ENCODE measurements at places on chromosomes 16 and 17. TPM values are rescaled to one million over a fixed set of nuclear protein-coding genes. Genes with fewer than 3 reads are reported as not detected.
A peak's percentile ranks its signal among the peaks of the same experiment; 100 is the strongest.

DNA sequence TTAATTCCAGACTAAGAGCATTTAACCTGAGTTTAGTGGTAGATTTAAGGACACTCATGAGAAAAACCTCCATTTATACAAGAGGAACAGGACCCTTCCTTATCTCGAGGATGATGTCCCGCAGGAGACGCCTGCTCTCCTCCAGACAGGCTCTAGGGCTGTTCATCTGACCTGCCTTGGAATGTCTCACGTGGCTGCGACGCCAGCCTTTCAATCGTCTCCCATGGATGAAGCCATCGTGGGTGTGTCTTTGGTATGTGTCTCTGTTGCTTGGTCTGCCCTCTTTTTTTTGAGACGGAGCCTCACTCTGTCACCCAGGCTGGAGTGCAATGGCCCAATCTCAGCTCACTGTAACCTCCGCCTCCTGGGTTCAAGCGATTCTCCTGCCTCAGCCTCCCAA is 16.5 kb downstream of the CHMP6 start:
- DNase-seq = no peak

DNA sequence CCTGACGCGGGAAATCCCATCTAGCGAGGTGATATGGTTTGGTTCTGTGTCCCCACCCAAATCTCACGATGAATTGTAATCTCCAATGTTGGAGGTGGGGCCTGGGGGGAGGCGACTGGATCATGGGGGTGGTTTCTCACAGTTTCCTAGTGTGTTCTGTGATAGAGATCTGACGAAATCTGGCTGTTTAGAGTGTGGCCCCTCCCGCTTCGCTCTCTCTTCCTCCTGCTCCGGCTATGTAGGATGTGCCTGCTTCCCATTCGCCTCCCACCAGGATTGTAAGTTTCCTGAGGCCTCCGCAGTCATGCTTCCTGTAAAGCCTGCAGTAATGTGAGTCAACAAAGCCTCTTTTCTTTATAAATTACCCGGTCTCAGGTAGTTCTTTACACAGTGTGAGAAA is 31.6 kb downstream of the IFT140 start:
- no peak for DNase-seq

GRCh38 chr17:67055811-67056745 is 11.7 kb downstream of the CACNG1 start:
- DNase-seq = no peak

DNA sequence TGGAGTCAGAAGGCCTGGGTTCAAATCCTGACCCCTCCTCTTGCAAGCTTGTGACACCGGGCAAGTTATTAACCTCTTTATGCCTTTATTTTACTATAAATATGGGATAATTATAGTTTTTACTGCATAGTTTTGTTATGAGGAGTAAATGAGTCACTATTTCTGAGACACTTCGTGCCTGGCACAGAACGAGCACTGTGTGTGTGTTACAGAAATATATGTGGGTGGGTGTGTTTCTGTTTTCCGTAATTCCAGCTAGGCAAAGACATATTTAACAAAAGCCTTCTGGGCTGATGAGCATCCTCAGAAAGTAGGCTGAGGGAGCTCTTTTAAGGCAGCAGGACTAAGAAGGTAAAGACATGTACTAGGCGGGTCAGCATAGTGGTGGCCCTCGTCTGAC is 417.9 kb downstream of the MAF start:
- no peak for DNase-seq

GRCh38 chr17:13953841-13954240 is 115.5 kb upstream of the COX10 start:
- no peak for DNase-seq

DNA sequence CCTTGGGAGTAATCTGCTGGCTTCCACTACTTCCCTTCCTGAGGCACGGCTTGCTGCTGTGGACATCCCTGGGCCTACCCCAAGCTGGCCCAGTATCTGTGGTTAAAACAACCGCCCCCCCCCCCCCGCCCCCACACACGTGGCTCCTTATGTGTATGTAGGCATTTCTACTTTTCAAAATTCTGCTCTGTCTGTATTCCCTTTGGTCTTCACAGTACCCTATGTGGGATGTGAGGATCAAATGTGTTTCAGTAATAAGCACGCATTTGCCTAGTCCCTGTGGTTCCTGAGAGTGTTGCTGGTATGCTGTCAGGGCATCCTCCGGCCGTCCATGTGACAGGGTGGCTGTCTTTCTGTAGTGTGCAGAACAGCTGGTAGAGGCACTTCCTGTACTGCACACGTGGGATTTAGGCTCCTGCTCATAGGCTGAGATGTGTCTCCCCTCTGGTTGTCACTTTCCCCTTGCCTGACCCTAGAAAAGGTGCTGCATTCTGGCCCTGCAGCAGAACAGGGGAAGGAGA is 2.2 kb downstream of the NT5M start:
- DNase-seq = peak; percentile 22

- DNase-seq = peak; percentile 43
Observed at GRCh38 chr17:13575922-13576419, 25.8 kb downstream of the HS3ST3A1 start.

DNA sequence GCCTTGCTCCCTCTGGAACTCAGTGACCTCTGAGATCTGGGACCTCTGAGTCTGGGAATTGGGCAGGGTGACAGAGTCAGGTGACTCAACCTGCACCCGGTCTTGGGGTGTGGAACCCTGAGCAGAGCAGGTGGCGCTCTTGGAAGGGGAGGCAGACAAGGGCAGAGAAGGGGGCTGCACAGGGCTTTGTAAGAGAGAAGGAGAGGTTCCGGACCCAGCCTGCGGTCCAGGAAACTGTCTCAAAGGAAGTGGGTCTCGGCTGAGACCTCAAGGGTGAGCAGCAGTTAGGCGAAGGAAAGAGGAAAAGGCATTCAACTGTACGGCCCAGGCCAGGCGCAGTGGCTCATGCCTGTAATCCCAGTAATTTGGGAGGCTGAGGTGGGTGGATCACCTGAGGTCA is 10.0 kb upstream of the RIPOR1 start:
- DNase-seq = no peak

DNA sequence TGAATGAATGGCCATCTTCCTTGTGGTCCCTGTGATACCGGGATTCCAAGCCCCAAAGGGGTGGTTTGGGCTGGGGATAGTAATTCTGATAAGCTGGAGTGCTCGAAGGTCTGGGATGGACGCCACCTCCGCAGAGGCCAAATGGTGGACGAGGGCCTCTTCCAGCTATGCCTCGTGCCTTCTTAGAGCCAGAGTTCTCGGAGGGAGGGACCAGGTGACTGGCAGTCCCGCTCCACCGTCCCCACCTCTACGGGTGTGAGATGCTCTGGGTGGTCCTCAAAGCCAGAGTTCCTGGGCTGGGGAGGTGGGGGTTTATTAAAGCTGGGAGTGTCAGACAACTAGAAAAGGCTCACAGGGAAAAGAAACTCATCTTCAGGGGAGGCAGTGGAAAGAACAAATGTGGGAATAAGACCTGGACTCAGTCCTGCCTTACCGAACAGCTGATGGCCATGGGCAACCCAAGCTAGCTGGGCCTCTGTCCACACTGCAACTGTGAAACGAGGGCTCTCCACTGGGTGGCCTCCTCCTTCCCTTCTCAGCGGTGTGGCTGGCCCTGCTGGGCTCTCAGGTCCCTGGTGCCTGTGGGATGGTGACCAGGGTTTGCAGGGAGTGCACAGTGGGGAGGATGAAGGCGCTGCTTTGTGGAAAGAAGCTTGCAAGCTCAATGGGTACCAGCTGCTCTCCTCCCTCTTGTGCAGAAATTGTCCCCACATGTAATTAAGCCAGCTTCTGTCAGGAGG is 75.2 kb downstream of the N4BP1 start:
- no peak for DNase-seq

- no peak for DNase-seq
Observed at GRCh38 chr16:74501484-74502478, 80.5 kb upstream of the CLEC18B start.

DNA sequence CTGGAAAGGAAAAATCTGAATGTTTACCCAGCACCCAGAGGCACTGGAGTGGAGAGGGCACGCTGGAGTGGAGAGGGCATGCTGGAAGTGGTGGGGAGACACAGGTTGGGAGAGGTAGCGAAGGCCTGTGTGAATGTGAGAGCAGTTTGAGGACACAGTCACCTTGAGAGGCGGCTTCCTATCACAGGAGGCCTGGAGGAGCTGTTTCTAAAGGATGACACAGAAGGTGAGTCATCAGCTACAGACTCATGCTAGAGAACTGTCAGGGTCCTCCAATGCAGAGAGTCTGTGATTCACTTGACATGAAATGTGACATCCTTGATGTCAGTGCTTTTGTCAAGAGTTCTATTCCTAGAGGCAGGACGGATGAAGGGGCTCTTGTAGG is 13.8 kb downstream of the CTRL start:
- no peak for DNase-seq

CDH16 gene
- total RNA-seq = 0.64 TPM

GRCh38 chr17:38879878-38880665 is 10.2 kb downstream of the LASP1 start:
- DNase-seq = peak; percentile 87

DNA sequence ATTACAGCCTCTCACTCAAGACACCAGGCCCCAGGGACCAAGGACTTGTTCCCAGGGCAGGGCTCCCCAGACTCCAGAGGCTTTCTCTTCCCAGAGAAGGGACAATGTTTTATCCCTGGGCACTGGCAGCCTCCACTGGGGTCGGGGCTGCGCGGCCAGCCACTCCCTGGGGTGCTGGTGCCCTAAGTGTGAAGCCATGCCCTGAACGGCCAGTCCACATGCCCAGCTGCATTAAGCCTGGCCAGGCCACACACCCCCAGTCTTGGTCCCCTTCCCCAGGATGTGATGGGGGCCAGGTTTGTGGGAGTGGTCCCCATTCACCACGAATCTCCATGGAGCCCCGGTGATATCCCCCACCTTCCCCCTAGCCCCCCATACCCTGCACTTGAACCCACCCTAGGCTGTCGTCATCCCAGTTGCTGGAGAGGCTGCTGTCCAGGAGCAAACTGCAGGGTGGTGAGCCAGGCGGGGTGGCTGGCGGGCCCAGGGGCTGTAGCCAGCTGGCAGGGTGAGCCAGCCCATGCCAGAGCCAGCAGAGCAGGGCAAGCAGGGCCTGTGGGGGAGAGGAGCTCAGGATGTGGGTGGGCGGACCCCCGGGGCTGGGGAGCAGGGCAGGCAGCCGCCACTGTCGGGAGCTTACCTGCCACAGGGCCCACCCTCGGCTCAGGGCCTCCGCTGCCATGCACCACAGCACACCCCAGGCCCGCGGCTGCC is 4.6 kb downstream of the PAQR4 start:
- DNase-seq = no peak

DNA sequence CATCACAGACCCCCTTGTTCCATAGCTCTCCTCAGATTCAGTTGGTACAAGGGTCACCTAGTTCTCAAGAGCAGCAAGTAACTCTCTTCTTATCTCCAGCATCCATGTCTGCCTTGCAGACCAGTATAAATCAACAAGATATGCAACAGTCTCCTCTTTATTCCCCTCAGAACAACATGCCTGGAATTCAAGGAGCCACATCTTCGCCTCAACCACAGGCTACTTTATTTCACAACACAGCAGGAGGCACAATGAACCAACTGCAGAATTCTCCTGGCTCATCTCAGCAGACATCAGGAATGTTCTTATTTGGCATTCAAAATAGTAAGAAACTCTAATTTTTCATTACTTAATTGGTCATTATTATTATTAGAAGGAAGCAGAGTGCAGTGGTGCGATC is 32.4 kb downstream of the NQO1 start:
- no peak for DNase-seq

- no peak for DNase-seq
Observed at GRCh38 chr17:75891022-75891604, 5.6 kb downstream of the TRIM65 start.

Data from lung (tissue), 17 donors.